ENCODE measurements at places on chromosomes 1 and 21.

DNA sequence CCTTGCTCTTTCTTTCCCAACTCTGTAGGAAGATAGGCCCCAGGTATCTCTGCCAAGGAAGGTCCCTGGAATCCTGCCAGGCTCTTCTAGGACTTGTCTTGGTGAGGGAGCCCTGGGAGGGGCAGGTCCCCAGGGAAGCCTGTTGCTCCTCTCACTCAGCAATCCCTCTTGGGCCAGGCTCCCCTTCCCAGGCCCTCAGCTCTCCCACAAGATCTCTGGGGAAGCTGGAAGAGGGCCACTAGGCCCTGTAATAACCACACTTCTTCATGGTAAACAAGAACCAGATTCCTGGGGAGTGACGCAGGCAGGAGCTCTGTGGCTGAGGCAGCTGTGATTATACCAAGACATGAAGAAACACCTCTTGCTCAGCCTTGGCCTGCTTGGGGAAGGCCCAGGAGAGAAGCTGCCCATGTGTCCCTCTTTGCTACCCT lies 9.9 kb upstream of the MAPKAPK2 start:
- DNase-seq, result peak; percentile 95

DNA sequence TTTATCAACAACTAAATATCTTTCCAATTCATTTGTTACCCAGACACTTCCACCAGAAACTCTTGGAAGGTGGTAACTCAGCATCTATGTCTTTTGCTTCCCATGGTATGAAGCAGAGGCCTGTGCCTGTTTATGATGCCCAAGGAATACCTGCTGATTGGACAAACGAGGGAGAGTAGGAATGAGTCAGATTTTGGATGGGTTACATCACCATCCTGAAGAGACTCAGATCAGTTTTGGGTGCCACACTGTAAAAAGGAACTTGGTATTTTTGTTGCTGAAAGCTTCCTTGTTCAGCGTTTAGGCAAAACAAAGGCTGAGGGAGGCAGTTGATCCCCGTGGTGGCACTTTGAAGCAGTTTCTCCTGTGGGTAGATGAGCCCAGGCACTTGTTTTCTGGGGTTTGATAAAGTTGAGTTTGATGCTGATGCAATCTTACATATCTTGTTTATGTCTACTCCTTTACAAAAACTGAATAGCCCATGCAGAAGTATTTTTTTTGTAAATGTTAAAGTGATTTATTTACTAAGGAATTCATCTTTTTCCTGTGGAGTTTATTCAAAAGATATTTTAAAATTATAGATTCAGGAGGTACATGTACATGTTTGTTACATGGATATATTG lies 26.7 kb upstream of the CYP4X1 start:
- no peak for DNase-seq

- no peak for DNase-seq
Observed at GRCh38 chr1:152806576-152806975, at the start of gene LCE1C. LCE1C (minus strand) TSS chr1:152806651; CDS start chr1:152805478, 1,173 bp downstream.

GRCh38 chr1:10171105-10171767 lies 39.1 kb upstream of the KIF1B start:
- DNase-seq, result no peak

- DNase-seq, result no peak
Observed at GRCh38 chr1:78641558-78641957, 8.1 kb upstream of the IFI44 start.

DNA sequence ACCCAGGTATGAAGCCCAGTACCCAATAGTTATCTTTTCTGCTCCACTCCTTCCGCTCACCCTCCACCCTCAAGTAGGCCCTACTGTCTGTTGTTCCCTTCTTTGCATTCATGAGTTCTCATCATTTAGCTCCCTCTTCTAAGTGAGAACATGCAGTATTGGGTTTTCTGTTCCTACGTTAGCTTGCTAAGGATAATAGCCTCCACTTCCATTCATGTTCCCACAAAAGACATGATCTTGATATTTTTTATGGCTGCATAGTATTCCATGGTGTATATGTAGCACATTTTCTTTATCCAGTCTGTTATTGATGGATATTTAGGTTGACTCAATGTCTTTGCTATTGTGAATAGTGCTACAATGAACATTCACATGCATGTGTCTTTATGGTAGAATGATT lies 2.8 kb upstream of the TP53BP2 start:
- no peak for DNase-seq

DNA sequence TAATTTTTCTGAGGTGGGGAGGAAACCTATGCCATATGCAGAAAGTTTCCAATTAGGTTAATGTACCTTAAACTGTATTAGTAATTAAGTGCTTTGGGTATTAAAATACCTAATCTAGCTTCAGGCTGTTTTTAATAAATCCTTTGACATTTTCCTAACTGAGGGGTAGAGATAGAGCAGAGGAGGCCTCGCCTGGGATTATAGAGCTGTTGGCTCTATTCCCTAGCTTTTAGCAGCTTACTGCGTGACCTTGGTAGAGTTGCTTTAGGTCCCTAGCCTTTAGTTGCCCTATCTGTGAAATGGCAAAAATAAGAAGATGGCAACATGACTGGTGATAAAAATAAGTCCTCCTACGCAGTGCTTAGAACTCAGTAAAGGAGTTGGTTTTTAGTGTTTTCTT lies 621.0 kb downstream of the LMO4 start:
- DNase-seq, result no peak

DNA sequence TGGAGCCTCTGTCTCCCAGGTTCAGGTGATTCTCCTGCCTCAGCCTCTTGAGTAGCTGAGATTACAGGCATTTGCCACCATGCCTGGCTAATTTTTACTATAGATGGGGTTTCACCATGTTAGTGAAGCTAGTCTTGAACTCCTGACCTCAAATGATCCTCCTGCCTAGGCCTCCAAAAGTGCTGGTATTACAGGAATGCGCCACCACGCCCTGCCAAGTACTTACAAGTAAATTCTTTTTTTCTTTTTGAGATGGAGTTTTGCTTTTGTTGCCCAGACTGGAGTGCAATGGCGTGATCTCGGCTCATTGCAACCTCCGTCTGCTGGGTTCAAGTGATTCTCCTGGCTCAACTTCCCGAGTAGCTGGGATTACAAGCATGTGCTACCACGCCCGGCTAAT lies 42.5 kb downstream of the RPRD2 start:
- DNase-seq, result no peak

GRCh38 chr1:91901231-91901630 lies 15.3 kb upstream of the TGFBR3 start:
- no peak for DNase-seq

DNA sequence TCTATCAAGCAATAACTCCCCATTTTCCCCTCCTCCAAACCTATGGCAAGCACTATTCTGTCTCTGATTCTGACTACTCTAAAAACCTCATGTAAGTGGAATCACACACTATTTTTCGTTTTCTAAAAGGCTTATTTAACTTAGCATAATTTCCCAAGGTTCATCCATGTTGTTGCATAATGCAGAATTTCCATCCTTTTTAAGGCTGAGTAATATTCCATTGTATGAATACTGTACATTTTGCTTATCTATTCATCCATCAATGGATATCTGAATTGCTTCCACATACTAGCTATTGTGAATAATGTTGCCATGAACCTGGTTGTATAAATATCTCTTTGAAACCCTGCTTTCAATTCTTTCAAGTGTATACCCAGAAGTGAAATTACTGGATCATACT lies 48.2 kb downstream of the TUT4 start:
- no peak for DNase-seq

GRCh38 chr1:150751443-150751842 lies 14.1 kb downstream of the CTSS start:
- DNase-seq, result no peak

DNA sequence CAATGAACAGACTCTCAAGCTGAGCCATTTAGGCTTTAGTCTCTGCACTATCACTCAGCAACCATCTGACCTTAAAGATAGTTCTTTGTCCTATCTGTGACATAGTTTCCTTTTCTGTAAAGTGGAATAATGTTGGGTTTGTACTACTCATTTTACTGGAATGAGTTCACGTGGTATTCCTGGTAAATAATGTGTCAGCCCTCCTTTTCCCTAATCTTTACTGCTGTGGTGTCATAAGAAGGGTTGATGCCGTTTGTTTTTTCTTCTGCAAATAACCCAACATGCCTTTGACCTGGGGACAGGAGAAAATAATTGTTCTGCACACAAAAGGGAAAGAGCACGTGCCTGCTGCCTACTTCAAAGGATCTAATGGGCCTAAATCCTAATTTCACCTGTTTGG lies 297.8 kb downstream of the BRINP3 start:
- no peak for DNase-seq

GRCh38 chr1:222697826-222698225 lies 14.5 kb downstream of the AIDA start:
- peak; percentile 9 for DNase-seq

GRCh38 chr21:42688841-42689371 lies 35.5 kb downstream of the PDE9A start:
- DNase-seq, result no peak

GRCh38 chr1:232554409-232554808 lies 75.5 kb downstream of the SIPA1L2 start:
- DNase-seq, result no peak

- DNase-seq, result no peak
Observed at GRCh38 chr1:17369466-17369865, 2.5 kb upstream of the PADI6 start.

DNA sequence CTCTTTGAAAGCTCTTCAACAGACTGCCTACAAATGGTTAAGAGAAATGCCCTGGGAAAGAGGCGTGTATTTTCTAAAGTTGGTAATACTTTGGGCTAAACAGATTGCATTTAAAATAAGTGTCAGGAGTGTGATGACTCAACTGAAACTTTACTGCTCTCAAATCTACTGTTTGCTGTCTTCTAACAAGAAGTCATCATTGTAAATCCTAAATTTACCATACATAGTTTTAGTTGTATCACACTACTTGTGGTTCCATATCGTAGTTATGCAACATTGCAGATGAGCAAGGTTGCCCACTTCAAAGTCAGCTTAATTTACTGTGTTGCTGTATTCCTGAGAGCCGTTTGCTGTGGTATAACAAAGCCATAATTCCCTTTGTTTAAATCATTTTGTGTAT lies 59.6 kb downstream of the RGS21 start:
- no peak for DNase-seq

DNA sequence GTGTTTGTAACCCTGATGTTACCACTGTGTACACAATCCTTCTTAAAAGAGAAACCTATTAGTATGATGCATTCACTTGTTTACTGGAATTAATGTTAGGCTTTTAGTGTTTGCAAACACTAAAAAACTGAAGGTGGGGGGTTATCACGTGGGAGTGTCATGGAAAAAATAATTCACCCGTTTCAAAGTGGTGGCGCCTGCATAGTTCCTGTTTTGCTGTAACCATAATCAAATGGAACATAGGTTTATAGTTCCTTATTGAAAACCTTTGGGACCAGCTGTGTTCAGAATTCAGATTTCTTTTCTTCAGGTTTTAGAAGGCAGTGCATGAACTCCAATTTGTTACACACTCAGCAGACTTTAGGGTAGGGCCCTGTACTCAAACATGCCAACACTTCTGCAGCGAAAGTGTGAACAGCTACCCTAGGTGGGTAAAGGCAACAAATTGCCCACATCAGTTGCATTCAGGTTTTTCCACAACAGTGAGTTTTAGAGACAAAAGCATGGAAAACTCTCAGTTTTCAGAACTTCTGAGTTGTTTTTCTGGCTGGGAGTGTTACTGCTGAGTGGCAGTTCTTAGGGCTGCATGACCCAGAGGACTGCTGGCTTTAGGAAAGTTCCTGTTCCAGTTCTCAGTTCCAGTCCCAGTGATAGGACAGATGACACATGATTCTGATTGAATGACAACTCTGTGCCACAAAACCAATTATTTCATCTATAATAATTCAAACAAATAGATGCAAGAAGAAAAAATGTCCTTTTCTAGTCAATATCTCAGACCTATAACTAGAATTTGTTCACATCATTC lies 29.1 kb upstream of the IVNS1ABP start:
- no peak for DNase-seq

- DNase-seq, result no peak
Observed at GRCh38 chr1:193971595-193971994, 785.2 kb upstream of the B3GALT2 start.

DNA sequence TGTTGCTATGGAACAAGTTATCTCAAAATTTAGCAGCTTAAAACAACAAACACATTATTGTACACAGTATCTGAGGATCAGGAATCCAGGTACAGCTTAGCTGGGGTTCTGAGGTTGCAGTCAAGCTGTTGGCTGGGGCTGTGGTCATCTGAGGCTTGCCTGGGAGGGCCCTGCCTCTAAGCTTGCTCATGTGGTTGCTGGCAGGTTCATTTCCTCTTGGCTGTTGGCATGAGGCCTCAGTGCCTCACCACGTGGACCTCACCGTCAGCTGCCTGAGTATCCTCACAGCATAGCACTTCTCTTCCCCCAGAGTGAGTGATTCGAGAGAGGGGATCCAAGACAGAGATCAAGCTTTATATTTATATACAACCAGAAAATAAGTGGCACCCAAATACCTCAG lies 18.6 kb downstream of the NTPCR start:
- DNase-seq, result no peak

- DNase-seq, result no peak
Observed at GRCh38 chr1:209809611-209810010, 3.7 kb upstream of the IRF6 start.

DNA sequence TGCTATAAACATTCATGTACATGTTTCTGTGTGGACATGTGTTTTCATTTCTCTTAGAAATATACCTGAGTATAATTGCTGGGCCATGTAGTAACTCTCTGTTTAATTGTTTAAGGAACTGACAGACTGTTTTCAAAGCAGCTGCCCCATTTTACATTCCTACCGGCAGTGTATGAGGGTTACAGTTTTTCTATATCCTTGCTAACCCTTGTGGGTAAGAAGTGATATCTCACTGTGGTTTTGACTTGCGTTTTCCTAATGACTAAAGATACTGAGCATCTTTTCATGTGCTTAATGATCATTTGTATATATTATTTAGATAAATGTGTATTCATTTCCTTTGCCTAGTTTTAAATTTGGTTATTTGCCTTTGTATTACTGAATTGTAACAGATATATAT lies 81.7 kb downstream of the DNM3 start:
- no peak for DNase-seq

GRCh38 chr1:39159224-39160036 lies 45.1 kb upstream of the MACF1 start:
- no peak for DNase-seq

- no peak for DNase-seq
Observed at GRCh38 chr1:44784094-44785028, 3.6 kb downstream of the BEST4 start.

DNA sequence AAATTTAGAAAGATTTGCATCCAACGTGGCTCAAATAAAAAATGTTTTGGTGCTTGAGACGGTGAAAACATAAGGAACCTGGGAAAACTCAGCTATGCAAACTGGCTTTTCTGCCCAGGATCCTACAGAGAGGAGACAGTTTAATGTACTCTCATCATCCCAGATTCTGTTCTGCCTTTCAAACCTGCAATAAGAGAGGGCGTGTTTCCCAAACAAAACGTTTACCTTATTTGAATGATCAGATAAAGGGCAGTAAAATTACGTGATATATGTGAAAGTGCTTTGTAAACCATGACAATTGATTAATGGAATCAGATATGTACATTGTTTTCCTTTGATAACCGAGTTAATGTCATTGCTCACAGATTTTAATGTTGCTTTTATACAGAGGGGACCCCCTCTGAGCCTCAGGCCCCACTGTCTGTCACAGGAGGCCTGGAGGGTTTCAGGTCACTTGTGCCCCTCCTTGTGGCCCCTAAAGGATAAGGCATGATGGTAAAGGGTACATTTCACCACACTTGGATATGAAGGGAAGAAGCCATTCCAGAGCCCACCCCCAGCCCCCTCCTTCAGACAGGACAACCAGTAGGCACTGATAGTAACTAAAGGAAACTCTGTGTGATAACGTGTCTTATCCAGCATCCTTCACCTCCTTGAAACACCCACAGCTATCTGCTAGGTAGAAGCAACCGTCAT lies 157.6 kb downstream of the EDEM3 start:
- DNase-seq, result no peak

GRCh38 chr1:23103001-23103889 lies 65.4 kb downstream of the LUZP1 start:
- no peak for DNase-seq
